ENCODE measurements at places on chromosomes 13 and 19.

DNA sequence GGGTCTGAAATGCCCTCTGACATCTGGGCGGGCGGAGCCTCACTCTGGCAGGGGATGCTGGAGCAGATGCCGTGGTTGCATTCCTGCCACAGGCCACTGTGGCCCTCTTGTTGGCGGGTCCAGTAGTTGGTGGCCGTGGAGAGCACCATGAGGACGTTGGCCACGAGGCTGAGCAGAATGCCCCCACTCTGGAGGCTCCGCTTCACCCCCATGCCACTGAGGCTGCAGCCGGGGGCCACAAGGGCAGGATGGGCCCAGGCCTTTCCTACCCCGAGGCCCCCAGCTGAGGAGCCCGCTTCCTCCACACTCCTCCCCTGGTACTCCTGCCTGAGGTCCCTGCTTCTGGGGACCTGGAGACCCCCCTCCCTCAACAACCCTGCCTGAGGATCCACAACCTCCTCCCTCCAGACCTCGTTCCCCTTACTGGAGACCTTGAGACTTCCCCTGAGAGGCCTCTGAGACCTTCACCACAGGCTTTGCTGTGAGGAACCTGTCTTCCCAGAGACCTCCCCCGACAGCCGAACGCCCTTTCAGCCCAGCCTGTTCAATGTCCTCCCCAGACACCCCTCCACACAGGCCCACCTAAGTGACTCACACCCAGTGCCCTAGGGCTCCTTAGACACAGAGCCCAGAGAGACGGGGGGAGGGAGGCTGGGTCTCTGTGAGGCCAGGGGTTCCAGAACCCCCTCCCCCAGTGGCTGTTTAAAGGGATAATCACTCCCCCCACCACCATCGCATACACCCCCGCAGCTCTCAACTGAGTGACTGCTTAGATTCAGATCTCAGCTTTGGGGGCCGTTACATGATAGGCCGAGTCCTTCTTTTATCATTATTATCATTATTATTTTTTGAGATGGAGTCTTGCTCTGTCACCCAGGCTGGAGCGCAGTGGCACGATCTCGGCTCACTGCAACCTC lies at the start of gene CLDND2:
Gene CLDND2, minus strand, starts transcription at position 638 of the 917 bp plus-strand sequence. Its CDS starts 426 bp downstream, at position 212.
- DNase-seq = peak; percentile 29

DNA sequence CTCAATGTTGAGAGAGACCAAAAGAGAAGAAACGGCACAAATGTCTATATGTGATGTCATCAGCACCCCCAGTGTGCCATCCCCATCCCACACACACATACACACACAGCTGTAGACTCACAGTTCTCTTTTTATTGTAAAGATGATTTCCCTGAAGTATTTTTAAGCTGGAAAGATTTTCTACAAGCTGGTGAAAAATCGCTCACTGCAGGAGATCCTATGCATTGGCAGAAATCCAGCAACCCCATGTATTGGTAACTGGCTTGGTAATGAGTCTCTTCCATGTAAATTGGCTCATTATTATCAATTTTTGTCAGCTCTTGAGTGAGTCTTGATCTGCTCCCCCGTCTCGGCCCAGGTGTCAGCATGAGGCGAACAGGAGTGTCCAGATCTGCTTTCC lies 107.1 kb upstream of the UQCRFS1 start:
- DNase-seq = no peak

DNA sequence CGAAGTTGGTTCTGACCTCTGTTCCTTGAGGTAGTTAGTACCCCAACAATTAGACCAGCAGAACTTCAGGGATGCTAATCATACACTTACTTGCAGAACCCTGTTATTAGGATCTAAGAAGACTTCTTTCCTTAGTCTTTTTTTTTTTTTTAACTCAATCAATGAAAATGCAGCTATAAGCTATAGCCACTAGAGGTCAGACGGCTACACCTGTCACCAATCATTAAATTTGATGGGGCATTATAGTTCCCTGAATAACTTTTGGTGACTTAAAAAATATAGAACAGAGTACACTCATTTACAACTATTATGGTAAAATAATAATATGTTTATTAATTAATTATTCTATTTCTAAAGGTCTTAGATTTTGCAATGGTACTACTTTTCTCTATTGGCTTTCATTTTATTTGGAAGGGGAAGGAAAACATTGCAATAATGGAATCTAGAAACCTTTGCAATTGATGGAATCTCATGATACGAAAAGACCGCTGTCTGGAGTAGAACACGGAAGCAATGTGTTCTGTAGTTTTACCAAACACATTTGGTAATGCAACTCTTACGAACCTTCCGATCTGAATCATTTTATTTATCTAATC lies 483.2 kb downstream of the DIAPH3 start:
- DNase-seq = peak; percentile 20

DNA sequence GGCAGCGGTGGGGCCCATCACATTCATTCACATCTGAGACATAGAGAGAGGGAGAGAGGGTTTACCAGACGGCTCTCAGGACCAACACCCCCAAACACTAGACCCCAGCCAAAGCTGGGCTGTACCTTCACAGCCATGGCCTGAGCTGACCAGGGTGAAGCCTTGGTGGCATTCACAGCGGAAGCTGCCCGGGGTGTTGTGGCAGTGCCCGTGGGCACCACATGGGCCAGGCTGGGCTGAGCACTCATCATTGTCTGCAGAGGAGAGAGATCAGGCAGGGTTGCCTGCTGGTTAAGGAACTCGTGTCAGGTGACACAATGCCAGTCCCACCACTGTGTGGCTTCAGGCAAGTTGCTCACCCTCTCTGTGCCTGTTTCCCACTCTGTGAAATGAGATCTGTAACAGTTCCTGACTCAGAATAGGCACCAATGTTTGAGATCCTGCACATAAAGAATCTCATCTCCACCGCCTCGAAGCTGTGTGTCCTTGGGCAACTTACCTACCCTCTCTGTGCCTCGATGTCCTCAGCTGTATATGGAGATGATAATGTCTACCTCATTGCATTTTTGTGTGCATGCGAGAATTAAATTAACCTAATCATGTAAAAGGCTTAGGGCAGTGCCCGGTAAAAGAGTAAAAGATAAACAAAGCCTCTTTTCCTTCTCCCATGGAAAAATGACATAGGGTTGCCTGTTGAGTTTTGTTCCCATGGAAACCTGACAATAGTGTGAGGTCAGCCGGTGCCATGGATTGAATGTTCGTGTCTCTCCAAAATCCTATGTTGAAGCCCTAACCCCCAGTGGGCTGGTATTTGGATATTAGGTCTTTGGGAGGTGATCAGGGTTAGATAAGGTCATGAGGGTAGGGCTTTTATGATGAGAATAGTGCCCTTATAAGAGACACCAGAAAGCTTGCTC lies 22.9 kb downstream of the CCL25 start:
- DNase-seq = no peak

DNA sequence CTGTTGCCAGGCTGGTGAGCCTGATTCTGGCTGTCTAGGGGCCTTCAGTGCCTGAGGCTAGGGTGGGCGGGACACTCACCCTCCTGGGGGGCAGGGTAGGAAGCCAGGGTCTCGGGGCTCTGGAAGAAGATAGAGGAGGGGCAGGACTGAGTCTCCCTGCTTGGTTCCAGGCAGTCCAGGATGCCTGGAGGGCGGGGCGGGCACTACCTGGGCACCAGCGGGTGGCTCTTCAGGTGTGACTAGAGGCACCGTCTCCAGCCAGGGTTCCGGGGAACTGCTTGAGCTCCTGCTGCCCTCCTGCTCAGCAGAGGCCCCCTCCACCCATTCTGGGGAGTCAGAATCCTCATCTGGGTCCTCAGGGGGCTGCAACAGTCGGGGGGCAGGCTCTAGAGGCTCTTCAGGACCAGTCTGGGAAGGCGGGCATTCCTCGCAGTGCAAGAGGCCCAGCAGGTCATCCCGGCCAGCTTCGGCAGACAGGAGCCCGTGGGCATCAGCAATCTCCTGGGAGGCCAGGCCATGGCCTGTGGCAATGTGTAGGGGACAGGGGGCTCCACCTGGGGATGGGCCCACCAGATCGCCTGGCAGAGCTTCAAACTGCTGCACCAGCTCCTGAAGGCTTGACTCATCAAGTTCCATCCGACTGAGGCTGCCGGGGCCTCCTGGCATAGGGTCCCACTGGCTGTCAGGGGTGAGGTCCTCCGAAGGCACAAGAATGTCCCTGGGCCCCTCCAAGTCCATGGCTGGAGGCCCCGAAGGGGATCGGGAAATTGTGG lies 1.8 kb downstream of the APBA3 start:
- DNase-seq = no peak

DNA sequence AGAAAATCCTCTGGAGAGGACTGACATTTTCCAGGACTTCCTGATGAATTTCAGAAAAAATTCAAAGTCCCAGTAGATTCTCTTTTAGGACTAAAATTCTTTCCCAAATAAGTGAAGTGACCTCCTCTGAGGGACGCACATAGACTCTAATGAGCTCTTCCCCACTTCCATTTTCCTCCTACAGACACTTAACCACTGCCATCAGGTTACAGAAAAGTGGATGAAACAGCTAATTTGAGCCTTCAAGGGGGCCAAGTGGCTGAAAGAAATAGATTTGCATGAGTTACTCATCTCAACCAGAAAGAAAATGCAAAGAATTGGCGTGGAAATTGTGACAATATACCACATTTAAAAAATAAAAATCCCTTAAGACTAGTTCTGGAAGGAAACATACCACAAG lies 185.3 kb upstream of the EDNRB start:
- no peak for DNase-seq

GRCh38 chr19:28309070-28309469 lies 903.9 kb downstream of the UQCRFS1 start:
- DNase-seq = no peak

GRCh38 chr13:40362502-40362901 lies 303.9 kb downstream of the FOXO1 start:
- no peak for DNase-seq

GRCh38 chr19:2777952-2778683 lies 5.0 kb downstream of the SGTA start:
- DNase-seq = no peak

DNA sequence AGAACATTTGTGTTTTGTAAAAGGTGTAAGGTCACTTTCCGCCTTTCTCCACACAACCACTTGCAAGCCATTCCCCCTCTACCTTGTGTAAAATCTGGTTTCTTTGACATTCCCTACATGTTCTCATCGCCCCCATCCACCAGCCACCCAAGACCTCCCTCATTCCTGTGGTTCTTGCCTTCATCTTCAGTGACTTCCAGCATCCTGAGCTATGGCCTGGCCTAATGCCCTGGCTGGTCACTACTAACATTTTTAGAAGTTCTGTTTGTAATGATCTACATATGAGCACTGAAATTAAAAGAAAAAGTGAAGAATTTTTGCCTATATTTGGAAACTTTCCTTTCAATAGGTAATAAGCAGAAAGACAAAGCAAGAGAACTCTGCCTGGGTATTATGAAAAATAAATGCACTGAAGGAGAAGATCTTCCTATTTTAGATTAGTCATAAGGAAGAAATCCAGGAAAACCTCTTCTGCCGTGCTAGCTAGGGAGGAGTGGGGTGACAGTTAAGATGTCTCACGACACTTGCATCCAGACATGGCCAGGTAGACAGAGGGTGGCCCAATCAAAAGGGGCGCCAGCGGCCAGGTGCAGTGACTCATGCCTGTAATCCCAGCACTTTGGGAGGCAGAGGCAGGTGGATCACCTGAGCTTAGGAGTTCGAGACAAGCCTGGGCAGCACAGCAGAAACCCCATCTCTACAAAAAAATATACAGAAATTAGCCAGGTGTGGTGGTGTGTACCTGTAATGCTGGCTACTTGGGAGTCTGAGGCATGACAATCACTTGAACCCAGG lies 28.1 kb upstream of the MPHOSPH8 start:
- DNase-seq = no peak

- no peak for DNase-seq
These were observed 4.3 kb upstream of the NRTN start for GRCh38 chr19:5800361-5801270.

DNA sequence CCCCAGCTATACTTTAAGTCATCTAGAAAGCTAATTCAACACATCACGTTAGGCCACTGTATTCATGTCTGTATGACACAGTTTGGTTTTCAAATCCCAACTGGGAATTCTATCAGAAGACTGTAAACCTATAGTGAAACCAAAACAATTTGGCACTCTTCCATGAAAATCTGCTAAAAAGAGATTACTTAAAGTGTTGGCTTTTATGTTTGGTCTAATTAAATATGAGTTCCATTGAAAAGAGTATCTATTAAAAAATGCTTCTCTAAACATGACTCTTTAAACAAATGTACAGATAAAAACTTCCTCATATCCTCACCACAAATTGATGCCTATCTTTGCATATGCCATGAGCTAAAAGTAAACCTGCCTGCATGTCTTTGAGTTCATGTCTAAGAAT lies 25.4 kb downstream of the PCDH9 start:
- no peak for DNase-seq

DNA sequence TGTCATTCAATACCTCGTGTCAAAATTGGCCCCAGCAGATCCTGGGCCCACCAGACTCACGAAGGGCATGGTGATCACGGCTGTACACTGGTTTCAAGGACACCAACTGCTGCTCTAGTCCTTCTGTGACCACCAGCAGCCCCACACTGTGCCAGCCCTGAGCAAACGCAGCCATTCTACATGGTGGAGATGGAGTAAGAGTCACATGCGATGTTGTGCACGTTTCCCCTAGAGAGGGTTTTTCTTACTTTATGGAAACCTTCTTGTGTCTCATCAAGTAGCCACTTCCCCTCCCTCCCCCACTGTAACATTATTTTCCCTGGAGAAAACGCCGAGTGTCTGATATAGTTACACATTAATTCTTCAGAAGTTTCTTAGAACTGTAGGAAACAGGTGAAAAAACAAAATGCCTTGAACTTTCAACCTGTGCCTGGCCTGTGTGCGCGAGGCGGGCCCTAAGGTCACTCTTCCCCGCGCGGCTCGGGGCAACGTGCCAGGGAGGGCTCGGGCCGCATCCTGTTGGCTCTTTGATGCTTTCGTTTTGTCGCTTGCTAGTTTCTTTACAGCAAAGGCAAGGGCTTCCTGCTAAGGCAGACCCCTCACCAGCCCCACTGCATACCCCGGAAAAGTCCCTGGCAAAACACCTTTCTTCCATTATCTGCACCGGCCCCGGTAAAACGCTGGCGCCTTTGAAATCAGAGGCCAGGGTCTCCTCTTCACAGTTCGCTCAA lies 44.6 kb downstream of the GGACT start:
- DNase-seq = no peak

DNA sequence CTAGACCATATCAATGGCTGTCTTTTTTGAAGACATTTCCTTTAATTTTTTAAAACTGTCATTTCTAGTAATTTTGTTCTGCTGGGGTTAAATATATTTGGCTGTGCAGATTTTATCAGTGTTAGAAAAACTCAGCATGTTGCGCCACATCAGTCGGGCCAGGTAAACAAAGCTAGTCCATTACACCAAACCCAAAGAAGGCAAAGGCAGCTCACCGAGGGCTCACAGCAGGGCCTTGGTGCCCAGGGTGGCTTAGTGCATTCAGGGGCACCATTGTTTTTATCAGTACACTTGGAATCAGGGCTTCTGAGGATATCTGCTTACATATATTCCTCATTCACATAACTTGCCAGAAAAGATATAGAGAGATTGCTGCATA lies 22.2 kb downstream of the SPATA13 start:
- no peak for DNase-seq
